Pulmonary artery endothelial cell (primary cell): ENCODE measurements at places on chromosomes 5 and 9. TPM values are rescaled to one million over a fixed set of nuclear protein-coding genes. Genes with fewer than 3 reads are reported as not detected.

- no peak for DNase-seq
These were observed 518 bp downstream of the ERBIN start for GRCh38 chr5:65926893-65927292.

DNA sequence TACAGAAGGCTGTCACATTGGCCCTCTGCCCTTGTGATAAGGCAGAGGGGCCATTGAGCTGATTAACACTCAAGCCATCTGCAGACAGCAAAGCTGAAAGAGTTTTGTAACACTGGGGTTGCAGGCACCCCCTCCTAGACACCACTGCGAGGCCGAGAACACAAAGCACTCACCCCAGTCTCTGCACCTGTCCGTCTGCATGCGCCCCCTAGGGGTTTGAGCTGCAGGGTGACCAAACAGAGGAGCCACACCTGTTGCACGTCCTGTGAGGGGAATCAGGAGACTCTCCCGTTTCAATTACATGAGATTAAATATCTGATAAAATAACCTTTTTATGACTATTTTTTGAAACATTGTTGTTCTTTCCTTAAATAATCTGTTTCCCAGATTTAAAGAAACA is 1180.4 kb downstream of the CDH9 start:
- no peak for DNase-seq

GRCh38 chr5:177098120-177098469 is 11.4 kb downstream of the FGFR4 start:
- no peak for DNase-seq

DNA sequence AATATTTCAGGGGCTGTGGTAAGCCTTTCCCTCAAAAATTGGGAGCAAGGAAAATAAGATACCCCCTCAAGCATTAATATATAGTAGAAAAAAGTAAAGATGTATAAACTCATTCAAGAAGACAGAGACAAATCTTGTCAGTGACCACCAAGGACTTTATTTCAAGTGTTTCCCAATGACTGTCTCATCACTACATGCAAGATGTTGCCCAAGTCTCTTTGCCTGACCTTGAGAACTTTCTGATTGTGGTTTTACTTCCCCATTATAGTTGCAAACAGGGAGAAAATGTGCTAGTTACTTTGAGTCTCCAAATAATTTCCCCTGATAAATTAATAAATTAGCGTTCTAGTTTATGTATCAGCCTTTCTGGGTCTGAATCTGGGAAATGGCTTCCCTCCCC is 4.0 kb upstream of the SLC46A2 start:
- DNase-seq: no peak

GRCh38 chr5:39164016-39164415 is 55.3 kb downstream of the FYB1 start:
- DNase-seq: no peak

- DNase-seq: no peak
These were observed at the start of gene SLC1A1 for GRCh38 chr9:4489919-4490704. Gene SLC1A1, plus strand, starts transcription at chr9:4490468. Its CDS starts 212 bp downstream, at chr9:4490680.

GRCh38 chr9:20217596-20217995 is 404.7 kb downstream of the MLLT3 start:
- DNase-seq: no peak

IL17B gene
- not detected in 2 replicates for total RNA-seq

TAF11L5 gene
- not detected in 2 replicates for total RNA-seq

SPINK6 gene
- total RNA-seq: not detected in 2 replicates

TMEM174 gene
- 0.07 TPM in 1 of 2 replicates, not detected in the other for total RNA-seq
